ENCODE measurements at places on chromosomes 11 and 22.

DNA sequence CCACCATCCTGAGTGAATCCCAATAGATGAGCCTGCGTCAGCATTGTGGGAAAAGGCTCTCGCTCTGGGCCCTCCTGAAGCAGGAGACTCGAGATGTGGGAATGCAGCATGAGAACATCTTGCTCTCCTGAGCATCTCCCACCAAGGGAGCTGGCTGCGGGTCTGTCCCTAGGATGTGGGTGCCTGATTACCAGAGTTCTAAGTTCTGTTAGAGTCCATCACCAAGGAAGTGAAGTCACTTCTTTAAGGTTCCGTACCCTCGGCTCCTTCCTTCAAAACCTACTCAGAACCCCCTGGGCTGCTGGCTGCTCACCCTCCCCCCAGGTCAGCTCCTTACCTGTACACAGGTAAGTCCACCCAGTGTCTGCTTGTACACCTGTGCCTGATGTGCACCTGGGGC lies 100.5 kb upstream of the IGLL5 start:
- no peak for DNase-seq

- no peak for DNase-seq
These were observed 6.5 kb upstream of the CYB5R3 start for GRCh38 chr22:42655693-42656092.

GRCh38 chr11:129322941-129323340 lies 52.7 kb upstream of the BARX2 start:
- DNase-seq = no peak

- no peak for DNase-seq
These were observed 4.7 kb downstream of the CXCR5 start for GRCh38 chr11:118888398-118888797.
